ENCODE measurements at places on chromosomes 7 and 10. TPM values are rescaled to one million over a fixed set of nuclear protein-coding genes. Genes with fewer than 3 reads are reported as not detected.

Gene CELF2
- 1.5 TPM for total RNA-seq

Gene CC2D2B
- not detected for total RNA-seq

Gene ASB4
- not detected for total RNA-seq

Gene OR9A2
- not detected for total RNA-seq

Gene FKBP9
- 348 TPM for total RNA-seq

Gene IGF2BP3
- total RNA-seq: 7.5 TPM

Gene SPDYE6
- total RNA-seq: not detected

Gene NPC1L1
- not detected for total RNA-seq

Gene REEP3
- total RNA-seq: 67.2 TPM

Gene VAX1
- not detected for total RNA-seq

Gene CYP26C1
- 0.24 TPM for total RNA-seq

Gene CALML5
- total RNA-seq: not detected

Gene FRMD4A
- total RNA-seq: 2.3 TPM

Gene EN2
- total RNA-seq: not detected

Gene JAKMIP3
- total RNA-seq: not detected

Gene MEIG1
- not detected for total RNA-seq

Gene NUPR2
- not detected for total RNA-seq

Gene VDAC2
- 279 TPM for total RNA-seq

Gene AGAP3
- total RNA-seq: 106 TPM

Gene ZNF722
- total RNA-seq: not detected

Gene OR13A1
- under 0.01 TPM for total RNA-seq

Gene RSPH10B
- total RNA-seq: under 0.01 TPM

Gene PRSS37
- not detected for total RNA-seq

Gene ZC3HAV1L
- 16.2 TPM for total RNA-seq

Gene GPR26
- not detected for total RNA-seq

All from tracheal epithelial cell (primary cell).